ENCODE measurements at places on chromosomes 4 and X. TPM values are rescaled to one million over a fixed set of nuclear protein-coding genes. Genes with fewer than 3 reads are reported as not detected.

GRCh38 chrX:32871636-32872035, 339.7 kb downstream of the DMD start:
- peak overlapping the region; percentile 39 for H3K27ac ChIP-seq
- H3K36me3 ChIP-seq = no peaks in the 10 kb centered on the region
- peaks cover 19% of the 10 kb centered on the region for H3K27me3 ChIP-seq
- DNase-seq = no peak
- H3K4me3 ChIP-seq = no peak overlapping the region

DNA sequence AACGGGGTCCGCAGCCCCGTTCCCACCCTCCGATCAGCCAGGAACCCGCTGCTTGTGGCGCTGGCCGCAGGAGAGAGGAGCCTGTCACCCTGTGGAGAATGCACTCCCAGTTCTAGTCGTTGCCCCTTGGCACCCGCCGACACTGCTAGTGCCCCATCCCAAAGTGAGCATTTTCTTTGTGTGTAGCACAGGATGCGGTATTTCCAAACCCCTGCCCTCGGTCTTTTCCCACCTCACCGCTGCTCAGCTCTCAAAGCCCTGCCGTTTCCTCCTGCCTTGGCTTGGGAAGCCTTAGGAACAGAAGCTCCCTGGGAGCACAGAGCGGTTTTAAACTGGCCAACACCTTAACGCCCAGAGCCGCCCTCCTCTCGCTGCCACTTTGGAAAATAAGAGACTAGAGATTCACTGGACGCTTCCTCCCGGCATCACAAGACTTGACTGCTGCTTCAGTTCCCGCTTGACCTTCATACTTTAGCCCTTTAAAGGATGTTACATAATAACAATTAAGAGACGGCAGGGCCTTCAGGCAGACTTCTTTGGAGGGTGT, 772 bp downstream of the CYP4V2 start:
- peak overlapping the region; percentile 87 for H3K4me3 ChIP-seq
- no peaks in the 10 kb centered on the region for H3K4me1 ChIP-seq
- H3K27ac ChIP-seq = peak overlapping the region; percentile 99
- no peak for DNase-seq

GRCh38 chrX:24506082-24506481, 41.0 kb downstream of the PDK3 start:
- H3K27me3 ChIP-seq = peaks cover 11% of the 10 kb centered on the region
- H3K36me3 ChIP-seq = no peaks in the 10 kb centered on the region
- H3K4me3 ChIP-seq = no peak overlapping the region
- no peaks in the 10 kb centered on the region for H3K4me1 ChIP-seq
- no peak overlapping the region for H3K27ac ChIP-seq

- no peak overlapping the region for H3K27ac ChIP-seq
- H3K27me3 ChIP-seq = no peaks in the 10 kb centered on the region
- H3K4me3 ChIP-seq = no peak overlapping the region
- no peaks in the 10 kb centered on the region for H3K36me3 ChIP-seq
- no peaks in the 10 kb centered on the region for H3K4me1 ChIP-seq
Observed at GRCh38 chr4:152360045-152360410, 175.9 kb downstream of the FBXW7 start.

GRCh38 chr4:122917731-122918130, 4.7 kb downstream of the NUDT6 start:
- DNase-seq = no peak
- H3K4me1 ChIP-seq = no peaks in the 10 kb centered on the region
- no peaks in the 10 kb centered on the region for H3K36me3 ChIP-seq
- H3K4me3 ChIP-seq = no peak overlapping the region
- H3K27me3 ChIP-seq = no peaks in the 10 kb centered on the region
- H3K27ac ChIP-seq = no peak overlapping the region

DNA sequence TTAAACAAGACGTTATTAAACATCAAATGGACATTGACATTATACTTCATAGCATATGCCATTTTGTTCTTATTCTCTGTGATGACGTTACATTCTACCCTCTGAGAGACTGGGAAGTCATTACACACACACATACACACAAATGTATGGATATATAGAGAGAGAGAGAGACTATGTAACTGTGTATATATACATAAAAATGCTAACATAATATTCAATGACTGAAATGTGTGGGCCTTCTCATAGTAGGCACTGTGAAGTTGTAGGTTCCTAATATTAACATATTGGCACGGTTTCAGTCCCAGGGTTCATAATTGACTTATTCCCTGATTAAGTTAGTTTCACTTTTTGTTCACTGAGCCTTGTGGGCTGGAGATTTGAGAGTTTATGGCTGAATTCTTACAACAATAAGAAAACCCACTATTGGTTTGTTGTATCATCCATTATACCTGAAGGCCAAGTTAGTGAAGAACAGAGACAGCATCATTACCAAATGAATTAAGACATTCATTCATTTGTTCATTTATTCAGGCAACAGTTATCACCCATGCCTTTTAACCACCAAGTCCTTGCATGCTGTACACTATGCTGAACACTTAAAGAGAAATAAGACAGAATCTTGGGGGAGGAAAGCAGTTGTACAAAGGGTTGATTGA, 68.5 kb downstream of the GAB1 start:
- H3K36me3 ChIP-seq = no peaks in the 10 kb centered on the region
- H3K4me3 ChIP-seq = no peak overlapping the region
- DNase-seq = no peak
- no peaks in the 10 kb centered on the region for H3K27me3 ChIP-seq
- H3K4me1 ChIP-seq = peaks cover 7% of the 10 kb centered on the region

GRCh38 chrX:45842926-45843315, 642.2 kb upstream of the DIPK2B start:
- H3K27me3 ChIP-seq = no peaks in the 10 kb centered on the region
- H3K4me1 ChIP-seq = no peaks in the 10 kb centered on the region
- no peak overlapping the region for H3K4me3 ChIP-seq
- H3K27ac ChIP-seq = no peak overlapping the region
- DNase-seq = no peak

GRCh38 chr4:26955241-26955640, 94.6 kb downstream of the STIM2 start:
- H3K36me3 ChIP-seq = no peaks in the 10 kb centered on the region
- H3K4me1 ChIP-seq = no peaks in the 10 kb centered on the region
- no peak overlapping the region for H3K4me3 ChIP-seq
- DNase-seq = no peak

- no peak overlapping the region for H3K27ac ChIP-seq
- no peak overlapping the region for H3K4me3 ChIP-seq
- no peaks in the 10 kb centered on the region for H3K36me3 ChIP-seq
- H3K4me1 ChIP-seq = no peaks in the 10 kb centered on the region
Observed at GRCh38 chr4:20299515-20299914, 47.8 kb downstream of the SLIT2 start.

DNA sequence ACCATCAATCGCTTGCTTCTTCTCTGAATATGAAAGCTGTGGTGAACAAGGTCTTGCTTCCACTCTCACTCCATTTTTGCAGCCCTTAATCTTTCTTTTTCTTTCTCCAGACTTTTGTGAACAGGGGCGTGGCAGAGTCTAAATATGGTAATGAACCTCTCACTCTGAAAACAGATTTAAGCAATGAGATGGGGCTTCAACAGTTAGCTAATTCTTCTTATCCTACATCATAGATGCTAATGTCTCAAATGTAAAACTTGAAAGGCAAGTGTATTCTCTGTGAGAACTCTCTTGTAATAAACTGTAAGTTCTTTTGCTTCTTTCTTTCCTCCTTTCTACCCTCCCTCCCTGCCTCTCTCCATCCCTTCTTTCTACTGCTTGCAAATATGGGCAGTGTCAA, 106.5 kb upstream of the ANK2 start:
- H3K4me1 ChIP-seq = no peaks in the 10 kb centered on the region
- H3K27ac ChIP-seq = no peak overlapping the region
- DNase-seq = no peak
- H3K36me3 ChIP-seq = no peaks in the 10 kb centered on the region

DNA sequence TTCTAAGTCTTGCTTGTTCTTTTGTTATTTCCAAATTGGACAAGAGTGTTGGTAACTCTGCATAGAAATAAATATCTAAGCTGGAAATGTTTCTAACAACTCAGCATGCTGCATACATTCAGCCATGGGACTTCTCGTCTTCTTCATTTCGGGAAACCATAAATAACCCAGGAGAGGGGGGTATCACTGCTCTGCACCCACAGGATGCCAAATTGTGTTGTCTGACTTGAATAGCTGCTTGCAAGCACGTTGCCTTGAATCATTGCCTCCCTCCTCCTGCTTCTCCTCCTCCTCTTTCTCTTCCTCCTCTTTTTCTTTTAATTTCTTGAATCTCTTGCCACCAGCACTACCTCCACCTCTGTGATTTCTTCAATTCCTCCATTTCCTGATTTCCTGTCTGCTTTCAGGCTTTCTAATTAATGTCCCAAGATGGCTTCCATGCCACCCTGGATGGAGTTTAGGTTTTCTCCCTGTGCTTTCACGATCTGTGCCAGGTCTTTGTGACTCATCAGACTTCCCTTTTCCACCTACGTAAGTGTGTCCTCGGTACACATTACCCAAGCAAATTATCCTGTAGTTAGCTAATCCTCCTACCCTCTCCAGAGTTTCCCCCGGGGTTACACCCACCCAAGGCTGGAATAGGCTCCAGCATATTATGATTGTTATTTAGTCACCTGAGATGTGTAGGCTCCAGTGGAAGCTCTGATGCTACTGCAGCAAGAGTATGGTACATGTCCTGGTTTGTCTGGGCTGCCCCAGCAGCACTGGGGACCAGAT, 122.6 kb upstream of the VCX3B start:
- H3K36me3 ChIP-seq = no peaks in the 10 kb centered on the region
- no peak overlapping the region for H3K27ac ChIP-seq
- no peaks in the 10 kb centered on the region for H3K27me3 ChIP-seq
- no peak for DNase-seq
- no peak overlapping the region for H3K4me3 ChIP-seq

DNA sequence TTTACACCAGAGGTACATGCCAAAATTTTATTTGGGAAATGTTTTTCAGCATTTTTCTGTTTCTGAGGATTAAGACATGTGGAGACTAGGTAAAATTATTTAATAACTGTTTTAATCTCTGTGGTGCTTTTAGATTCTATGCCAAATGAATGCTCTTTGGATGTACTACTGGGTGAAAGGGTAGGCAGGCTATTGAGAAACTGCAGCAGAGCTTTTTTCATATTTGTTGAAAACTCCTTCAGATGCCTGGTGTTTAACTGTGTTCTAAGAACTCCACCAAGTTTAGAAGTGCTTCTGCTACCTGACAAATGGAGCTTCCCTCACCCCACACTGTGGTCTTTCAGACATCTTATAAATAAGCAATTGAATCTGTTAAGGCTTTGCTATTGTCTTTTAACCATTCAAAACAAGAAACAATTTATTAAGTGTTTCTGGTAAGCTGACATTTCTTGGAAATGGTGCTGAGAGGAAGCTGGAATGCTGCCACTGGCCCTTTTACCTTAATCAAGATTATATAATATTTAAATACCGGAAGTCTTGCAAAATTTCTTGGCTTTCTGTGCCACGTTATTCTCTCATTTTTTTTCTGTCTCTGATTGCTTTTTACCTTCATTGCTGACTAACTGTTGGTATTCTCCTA, 51.2 kb upstream of the CYSLTR1 start:
- no peak overlapping the region for H3K4me3 ChIP-seq
- no peaks in the 10 kb centered on the region for H3K36me3 ChIP-seq
- no peaks in the 10 kb centered on the region for H3K27me3 ChIP-seq
- DNase-seq = no peak
- H3K4me1 ChIP-seq = no peaks in the 10 kb centered on the region
- no peak overlapping the region for H3K27ac ChIP-seq

DNA sequence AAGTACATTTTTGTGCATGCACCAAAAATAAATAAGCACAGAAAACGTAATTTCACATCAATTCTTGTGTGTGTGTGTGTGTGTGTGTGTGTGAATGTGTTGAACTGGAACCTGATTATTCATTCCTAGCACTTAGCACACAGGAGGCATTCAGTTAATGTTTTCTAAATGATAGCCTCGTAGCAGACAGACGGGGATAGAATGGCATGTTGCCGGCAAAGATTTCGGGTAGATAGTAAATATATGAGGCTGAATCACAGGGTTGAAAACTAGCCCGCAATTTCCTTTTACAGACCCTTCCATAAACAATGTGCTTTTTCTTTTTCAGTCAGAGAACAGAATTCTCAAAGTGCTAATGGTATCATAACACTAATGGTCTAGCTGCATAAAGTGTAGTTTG, 13.5 kb downstream of the MAOB start:
- H3K27ac ChIP-seq = no peak overlapping the region
- no peaks in the 10 kb centered on the region for H3K36me3 ChIP-seq
- peaks cover 18% of the 10 kb centered on the region for H3K27me3 ChIP-seq
- H3K4me3 ChIP-seq = no peak overlapping the region
- no peaks in the 10 kb centered on the region for H3K4me1 ChIP-seq

- no peak for DNase-seq
- H3K27me3 ChIP-seq = no peaks in the 10 kb centered on the region
- H3K4me3 ChIP-seq = peak overlapping the region; percentile 95
- peak overlapping the region; percentile 66 for H3K27ac ChIP-seq
Observed at GRCh38 chr4:141132709-141133145, 542 bp downstream of the RNF150 start.

DNA sequence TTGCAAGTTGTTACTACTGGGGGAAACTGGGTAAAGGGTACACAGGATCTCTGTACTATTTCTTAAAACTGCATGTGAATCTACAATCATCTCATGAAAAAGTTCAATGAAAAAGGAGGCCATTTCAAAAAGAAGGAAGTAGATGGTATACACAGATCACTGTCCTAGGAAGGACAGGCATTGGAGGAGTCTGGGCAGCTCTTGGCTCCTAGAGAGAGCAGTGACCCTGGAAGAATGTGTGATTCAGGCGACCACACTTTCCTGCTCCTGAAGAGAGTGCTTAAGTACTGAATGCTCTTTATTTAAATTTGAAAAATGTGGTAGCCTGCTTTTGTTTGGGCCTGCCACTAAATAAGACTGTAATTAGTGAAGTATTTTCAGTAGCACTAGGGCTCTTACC, 318.1 kb upstream of the CASK start:
- no peak for DNase-seq
- no peaks in the 10 kb centered on the region for H3K27me3 ChIP-seq
- H3K4me3 ChIP-seq = no peak overlapping the region
- no peaks in the 10 kb centered on the region for H3K4me1 ChIP-seq
- H3K27ac ChIP-seq = no peak overlapping the region

DNA sequence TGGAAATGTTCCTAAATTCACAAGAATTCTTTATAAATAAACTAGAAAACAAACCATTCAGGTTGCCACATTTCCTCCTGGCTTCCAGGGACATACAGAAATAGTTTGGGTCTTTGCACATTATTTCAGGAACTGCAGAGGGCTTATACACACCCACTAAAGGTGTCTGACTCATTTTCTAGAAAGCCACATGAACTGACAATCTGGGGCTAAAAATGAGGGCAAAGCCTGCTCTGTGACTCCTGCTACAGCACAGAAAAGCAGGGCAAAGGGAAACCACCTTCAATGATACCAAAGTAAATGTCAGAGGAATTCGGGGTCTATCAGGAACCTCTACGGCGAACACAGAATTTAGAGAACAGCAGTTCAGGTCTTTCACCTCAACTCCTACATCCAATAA, 112.2 kb upstream of the MAP3K15 start:
- no peaks in the 10 kb centered on the region for H3K27me3 ChIP-seq
- DNase-seq = no peak
- H3K36me3 ChIP-seq = no peaks in the 10 kb centered on the region
- H3K4me3 ChIP-seq = no peak overlapping the region

The PITX2 gene
- total RNA-seq = 2.6 TPM

The DOCK11 gene
- total RNA-seq = 138 TPM

The ZDHHC9 gene
- 21.8 TPM for total RNA-seq

The ETDB gene
- not detected for total RNA-seq

The PIGA gene
- 14.4 TPM for total RNA-seq

Measured in breast epithelium (tissue), 4 donors.